ENCODE measurements at places on chromosomes 2 and 18. TPM values are rescaled to one million over a fixed set of nuclear protein-coding genes. Genes with fewer than 3 reads are reported as not detected.

DNA sequence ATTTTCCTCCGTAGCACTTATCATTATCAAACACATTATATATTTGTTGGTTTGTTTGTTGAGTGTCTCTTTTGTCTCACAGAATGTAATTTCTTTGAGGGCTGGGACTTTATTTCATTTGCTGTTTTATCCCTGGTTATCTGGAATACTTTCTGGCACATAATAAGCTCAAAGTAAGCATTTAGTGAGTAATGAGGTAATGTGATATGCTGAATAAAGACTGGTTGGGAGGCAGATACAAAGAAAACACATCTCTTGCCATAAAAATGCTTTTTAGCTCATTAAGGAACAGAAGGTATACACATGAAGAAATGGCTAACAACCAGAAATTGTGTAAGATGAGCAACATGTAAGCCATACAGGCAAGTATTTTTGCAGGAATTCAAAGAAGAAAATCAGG lies 1411.8 kb downstream of the LRP1B start:
- no peak for DNase-seq

Gene PCARE
- not detected for total RNA-seq

- DNase-seq = peak; percentile 88
Measured at GRCh38 chr2:234483568-234484251, 13.2 kb downstream of the ARL4C start.

Gene TSHZ1
- total RNA-seq = 13.8 TPM

- no peak for DNase-seq
Measured at GRCh38 chr18:3715231-3716080, 265.5 kb downstream of the TGIF1 start.

GRCh38 chr2:46996300-46996843 lies 80.8 kb upstream of the MCFD2 start:
- no peak for DNase-seq

DNA sequence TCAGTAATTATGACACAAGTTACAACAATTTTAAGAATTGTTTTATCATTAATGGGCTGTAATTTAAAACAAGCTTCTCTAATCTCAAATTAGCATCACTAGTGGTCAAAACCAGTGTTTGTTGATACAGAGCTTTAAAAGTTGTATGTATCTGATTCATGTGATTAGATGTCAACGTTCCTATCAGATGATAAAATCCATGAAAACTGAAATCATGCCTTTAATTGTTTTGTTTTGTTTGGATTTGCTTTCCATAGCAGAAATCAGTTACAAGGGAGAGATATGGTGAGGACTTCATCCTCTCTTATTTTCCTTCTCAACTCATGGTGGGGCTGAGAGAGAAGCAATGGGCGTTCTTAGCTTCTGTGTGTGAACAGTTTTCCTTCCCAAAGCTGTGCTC lies 469.6 kb downstream of the PID1 start:
- no peak for DNase-seq

DNA sequence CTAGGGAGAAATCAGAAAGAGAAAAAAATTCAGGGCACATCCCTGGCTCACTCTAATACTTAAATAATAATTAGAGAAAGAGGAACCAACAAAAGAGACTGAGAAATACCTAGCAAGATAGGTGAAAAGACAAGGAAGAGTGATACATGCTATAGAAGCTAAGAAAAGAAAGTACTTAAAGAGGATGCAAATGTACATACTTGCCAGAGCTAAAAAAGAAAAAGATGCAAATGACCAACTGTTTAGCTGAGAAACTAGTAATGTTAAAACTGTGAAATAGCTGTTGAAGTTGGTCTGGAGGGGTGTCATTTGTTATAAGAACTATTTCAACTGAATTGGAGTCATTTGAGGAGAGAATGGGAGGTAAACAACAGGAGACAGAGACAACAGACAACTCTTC lies 412.2 kb downstream of the SPAG16 start:
- DNase-seq = no peak

Gene RAPGEF4
- 0.24 TPM for total RNA-seq

Gene AQP12B
- not detected for total RNA-seq

GRCh38 chr2:64192664-64193105 lies 48.5 kb upstream of the PELI1 start:
- no peak for DNase-seq

Gene LCT
- total RNA-seq = 0.07 TPM

Gene CPLX4
- total RNA-seq = not detected

GRCh38 chr2:17545680-17546613 lies 5.5 kb downstream of the VSNL1 start:
- no peak for DNase-seq

Gene GREB1L
- not detected for total RNA-seq

Gene NEU2
- total RNA-seq = not detected

- DNase-seq = peak; percentile 30
Measured at GRCh38 chr2:69054431-69054830, 41.5 kb downstream of the ANTXR1 start.

DNA sequence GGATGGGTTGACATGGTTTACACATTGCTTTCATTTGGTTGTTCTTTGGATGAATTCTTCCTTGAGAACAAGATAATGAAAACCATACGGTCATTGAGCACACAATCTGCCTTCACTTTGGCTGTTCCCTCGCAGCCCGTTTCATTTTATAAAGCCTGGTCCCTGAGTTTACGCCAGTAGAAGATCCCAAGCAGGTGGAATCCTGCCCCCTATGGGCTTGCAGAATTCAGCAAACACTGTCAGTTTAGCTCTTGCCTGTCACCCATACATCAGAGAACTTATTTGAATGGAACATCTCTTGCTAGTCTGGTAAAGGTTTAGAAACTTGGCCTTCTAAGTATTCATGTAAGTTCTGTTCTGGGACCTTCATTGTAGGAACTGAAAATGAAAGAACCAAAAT lies 666.4 kb upstream of the ZEB2 start:
- DNase-seq = no peak

GRCh38 chr2:230904856-230905447 lies 20.1 kb downstream of the GPR55 start:
- no peak for DNase-seq

GRCh38 chr2:75162897-75163296 lies 36.4 kb downstream of the TACR1 start:
- DNase-seq = peak; percentile 5

GRCh38 chr18:47077111-47077510 lies 41.7 kb upstream of the ELOA2 start:
- DNase-seq = no peak

- DNase-seq = no peak
Measured at GRCh38 chr2:63676135-63676534, 87.4 kb downstream of the MDH1 start.

GRCh38 chr2:190060626-190061025 lies 1.9 kb downstream of the MSTN start:
- DNase-seq = no peak

Gene RAMP1
- 0.69 TPM for total RNA-seq

- no peak for DNase-seq
Measured at GRCh38 chr2:231679908-231680284, 28.4 kb upstream of the PTMA start.

Measured in activated naive CD4-positive, alpha-beta T cell treated with anti-CD3 and anti-CD28 coated beads for 36 hours (primary cell).